Mesenteric fat pad (tissue), 1 donor: ENCODE measurements at places on chromosomes 5 and 9.

GRCh38 chr9:128892221-128892921 lies 10.4 kb downstream of the LRRC8A start:
- peak; percentile 93 for DNase-seq

GRCh38 chr9:115665519-115665918 lies 488.1 kb upstream of the PAPPA start:
- DNase-seq: no peak

GRCh38 chr9:68472119-68472518 lies 68.6 kb downstream of the TMEM252 start:
- DNase-seq: no peak

DNA sequence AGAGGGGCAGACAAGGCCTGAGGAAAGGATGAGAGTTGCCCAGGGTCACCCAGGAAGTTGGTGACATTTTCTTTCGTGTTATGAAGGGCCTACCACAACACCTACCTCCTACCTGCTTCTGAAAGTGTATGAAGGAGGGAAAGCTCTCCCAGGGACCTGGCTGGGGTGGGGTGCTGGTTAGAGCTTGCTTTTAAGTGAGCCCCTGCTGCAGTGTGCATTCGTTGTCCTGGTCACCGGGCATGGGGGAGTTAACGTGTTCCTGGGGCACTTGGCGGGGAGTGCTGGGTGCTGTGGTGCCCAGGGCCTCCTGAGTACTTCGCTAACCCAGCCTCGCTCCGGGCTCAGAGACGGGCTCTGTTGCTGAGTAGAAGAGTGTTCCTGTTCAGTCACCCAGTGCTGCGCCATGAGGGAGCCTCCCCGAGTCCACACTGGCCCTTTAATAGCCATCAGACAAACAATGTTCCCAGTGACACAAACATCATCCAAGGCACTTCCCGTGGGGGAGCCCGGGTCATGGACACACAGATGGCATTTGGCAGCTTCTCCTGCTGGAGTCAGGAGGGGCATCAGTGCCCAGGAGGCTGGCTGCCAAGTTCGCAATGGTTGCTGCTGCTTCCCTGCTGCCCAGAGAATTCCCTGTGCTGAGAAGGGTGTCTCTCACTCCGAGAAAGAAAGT lies 85.7 kb downstream of the AMBP start:
- DNase-seq: peak; percentile 87

- DNase-seq: no peak
These were observed 279.1 kb downstream of the MCTP1 start for GRCh38 chr5:95005811-95006210.

GRCh38 chr5:57097526-57097925 lies 76.3 kb upstream of the GPBP1 start:
- DNase-seq: no peak
